8988T (cell line): ENCODE measurements at places on chromosomes 2 and 18.
A peak's percentile ranks its signal among the peaks of the same experiment; 100 is the strongest.

GRCh38 chr2:127911737-127912136, 26.0 kb upstream of the AMMECR1L start:
- no peak for DNase-seq

GRCh38 chr2:1041012-1041805, 90.6 kb downstream of the SNTG2 start:
- DNase-seq, result no peak

DNA sequence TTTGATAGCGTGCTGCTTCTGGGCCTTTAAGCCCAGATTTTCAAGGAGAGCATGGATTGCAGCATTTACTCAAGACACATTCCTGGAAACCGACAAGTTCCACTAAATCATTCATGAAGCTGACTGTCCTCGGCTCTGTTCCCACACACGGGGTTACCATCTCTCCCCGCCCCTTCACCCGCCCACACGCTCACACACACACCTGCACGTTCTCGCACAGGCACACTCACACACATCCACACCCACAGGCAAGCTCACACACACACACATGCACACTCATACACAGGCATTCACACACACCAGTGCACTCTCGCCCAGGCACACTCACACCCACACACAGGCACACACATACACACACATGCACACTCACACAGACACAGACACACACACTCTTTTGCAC, 150.0 kb upstream of the AGAP1 start:
- no peak for DNase-seq

- peak; percentile 75 for DNase-seq
These were observed at the start of gene DQX1 for GRCh38 chr2:74525717-74526648. DQX1 (minus strand) TSS chr2:74526231; CDS start chr2:74525729, 502 bp downstream.

GRCh38 chr2:22894761-22895160, 490.2 kb upstream of the KLHL29 start:
- DNase-seq, result no peak

GRCh38 chr2:120013597-120014223, 833 bp downstream of the EPB41L5 start:
- no peak for DNase-seq

- no peak for DNase-seq
These were observed 17.4 kb upstream of the SCG2 start for GRCh38 chr2:223619486-223620129.

DNA sequence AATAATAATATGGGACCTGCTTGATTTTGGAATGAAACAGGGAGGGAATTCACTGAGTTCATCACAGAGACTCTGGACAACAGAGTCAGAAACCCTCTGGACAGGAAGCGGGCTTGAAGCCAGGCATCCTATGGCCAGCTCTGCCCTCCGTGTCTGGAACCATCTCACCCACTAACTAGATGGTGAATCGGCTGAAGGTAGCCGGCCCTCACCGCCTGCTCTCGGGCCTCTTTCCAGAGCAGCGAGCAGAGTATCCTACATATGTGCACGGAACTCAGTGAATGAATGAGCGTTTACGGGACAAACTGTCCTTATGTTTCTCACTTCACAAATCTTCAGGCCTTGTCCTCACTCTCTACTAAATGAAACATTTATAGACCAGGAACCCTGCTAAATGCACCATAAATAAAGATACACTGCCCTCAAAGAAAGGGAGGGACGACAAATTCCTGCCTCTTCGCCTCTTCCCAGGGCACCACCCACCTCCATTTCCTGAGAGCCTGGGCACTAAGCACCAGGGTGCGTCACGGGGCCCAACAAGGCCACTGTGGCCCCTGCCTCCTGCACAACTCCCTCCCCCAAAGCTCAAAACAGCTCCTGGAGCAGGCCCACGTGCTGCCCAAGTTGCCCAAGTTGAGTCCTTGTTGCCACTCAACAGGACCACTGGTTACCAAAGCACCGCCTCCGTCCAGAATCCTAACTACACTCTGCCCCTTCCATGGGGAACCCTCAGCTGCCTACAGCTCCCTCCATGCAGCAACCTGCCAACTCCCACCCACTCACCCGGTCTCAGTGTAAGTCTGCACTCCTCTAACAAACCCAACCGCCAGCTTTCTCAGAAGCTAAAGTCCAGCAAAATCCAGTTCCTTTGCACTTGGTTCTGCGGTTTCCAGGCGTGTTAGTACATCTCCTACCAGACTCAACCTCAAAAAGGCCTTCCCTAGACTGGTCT, 1.7 kb downstream of the TBC1D8 start:
- no peak for DNase-seq

DNA sequence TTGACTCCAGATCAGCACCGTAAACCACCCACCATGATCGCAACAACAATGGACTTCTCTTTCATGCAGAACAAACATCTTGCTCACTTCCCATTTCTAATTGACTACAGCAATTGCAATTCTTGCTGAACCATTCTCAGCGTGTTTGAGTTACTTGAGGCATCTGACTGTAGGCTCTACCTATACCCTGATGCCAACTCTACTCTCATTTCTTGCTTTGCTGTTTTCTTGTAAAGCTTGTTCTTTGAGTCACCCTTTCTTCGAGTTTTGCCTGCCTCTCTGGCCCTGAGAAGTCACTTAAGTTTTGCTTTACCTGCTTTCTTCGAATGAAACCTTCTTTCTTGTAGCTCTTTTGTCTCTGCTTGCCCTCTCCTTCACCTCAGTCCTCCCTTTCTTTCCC, 160.5 kb upstream of the RND3 start:
- DNase-seq, result no peak
